Neural progenitor cell (in vitro differentiated cells): ENCODE measurements at places on chromosomes 4 and X. TPM values are rescaled to one million over a fixed set of nuclear protein-coding genes. Genes with fewer than 3 reads are reported as not detected.

The ZMAT1 gene
- 3.1 and 5.7 TPM in 2 replicates for total RNA-seq

The MAP7D2 gene
- total RNA-seq = 2.0 and 2.6 TPM in 2 replicates

The NUP62CL gene
- 9.8 and 16.9 TPM in 2 replicates for total RNA-seq

The SMIM10L2A gene
- 1.9 and 5.9 TPM in 2 replicates for total RNA-seq

The FAM133A gene
- total RNA-seq = 1.2 and 2.2 TPM in 2 replicates

The EGFL6 gene
- 0.19 and 1.2 TPM in 2 replicates for total RNA-seq

The GPC4 gene
- total RNA-seq = 17.7 and 23.6 TPM in 2 replicates

- H3K27ac ChIP-seq = no peak overlapping the region
- no peaks in the 10 kb centered on the region for H3K4me1 ChIP-seq
- H3K27me3 ChIP-seq = no peaks in the 10 kb centered on the region
- no peak overlapping the region for H3K4me3 ChIP-seq
- no peaks in the 10 kb centered on the region for H3K36me3 ChIP-seq
- no peak for DNase-seq
These were observed 1197.4 kb upstream of the ADGRL3 start for GRCh38 chr4:60002603-60003337.

- peak; percentile 74 for DNase-seq
- H3K27ac ChIP-seq = no peak overlapping the region
- H3K27me3 ChIP-seq = no peaks in the 10 kb centered on the region
These were observed 61.7 kb downstream of the SLIT2 start for GRCh38 chr4:20313237-20314030.

DNA sequence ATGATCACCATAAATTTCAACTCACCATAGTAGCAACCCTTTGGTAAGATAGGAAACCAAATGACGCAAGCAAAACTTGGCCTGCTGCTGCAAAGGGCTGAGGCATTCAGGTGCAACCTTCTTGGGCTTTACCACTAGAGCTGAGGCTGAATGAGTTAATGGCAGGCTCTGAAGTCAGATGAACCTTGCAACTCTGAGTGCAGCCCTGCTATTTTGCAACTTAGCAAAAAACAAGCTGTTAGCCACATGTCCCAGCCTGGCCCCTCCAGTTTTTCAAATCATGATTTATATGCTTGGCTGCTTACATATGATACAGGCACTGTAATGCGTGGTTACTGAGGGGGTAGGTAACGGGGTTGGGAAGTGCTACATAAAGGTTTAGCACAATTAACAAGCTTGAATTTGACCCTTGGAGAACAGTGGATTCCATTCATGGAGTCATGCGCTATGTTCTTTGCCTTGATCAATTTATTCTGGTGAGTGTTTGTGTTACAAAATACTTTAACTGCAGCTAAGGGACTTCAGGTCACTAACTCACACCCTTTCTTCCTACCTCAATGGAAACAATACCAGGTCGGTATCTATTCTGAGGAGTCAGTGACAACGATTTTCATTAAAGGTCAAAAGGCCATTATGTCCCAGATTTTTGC, 80.5 kb upstream of the PPARGC1A start:
- no peaks in the 10 kb centered on the region for H3K27me3 ChIP-seq
- H3K4me1 ChIP-seq = no peaks in the 10 kb centered on the region
- no peaks in the 10 kb centered on the region for H3K36me3 ChIP-seq
- no peak overlapping the region for H3K27ac ChIP-seq
- H3K4me3 ChIP-seq = no peak overlapping the region
- DNase-seq = no peak

DNA sequence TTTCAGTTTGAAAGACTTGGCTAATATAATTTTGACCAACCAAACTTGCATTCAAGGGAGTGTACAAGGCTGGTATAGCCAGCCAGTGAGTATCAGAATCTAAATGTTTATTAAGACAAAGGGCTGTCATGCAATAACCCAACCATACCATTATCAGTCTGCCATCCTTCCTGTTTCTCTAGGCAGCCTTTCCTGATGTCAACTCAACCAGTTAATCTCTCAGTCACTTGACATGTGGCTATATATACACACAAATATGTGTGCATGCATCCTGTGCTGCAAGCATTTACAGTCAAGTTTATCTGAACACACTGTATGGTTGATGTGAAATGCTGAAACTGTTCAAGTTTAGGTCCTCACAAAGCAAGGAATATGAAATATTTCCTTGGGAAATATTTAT, 17.2 kb downstream of the BTK start:
- no peak overlapping the region for H3K27ac ChIP-seq
- no peaks in the 10 kb centered on the region for H3K36me3 ChIP-seq
- H3K27me3 ChIP-seq = no peaks in the 10 kb centered on the region
- no peaks in the 10 kb centered on the region for H3K4me1 ChIP-seq
- no peak for DNase-seq

- no peak overlapping the region for H3K27ac ChIP-seq
- no peaks in the 10 kb centered on the region for H3K27me3 ChIP-seq
- peaks cover 10% of the 10 kb centered on the region for H3K4me1 ChIP-seq
- H3K4me3 ChIP-seq = no peak overlapping the region
These were observed 59.7 kb upstream of the WDR44 start for GRCh38 chrX:118286066-118286762.

GRCh38 chr4:48141048-48141447, 7.0 kb upstream of the TXK start:
- peaks cover 7% of the 10 kb centered on the region for H3K4me1 ChIP-seq
- H3K4me3 ChIP-seq = no peak overlapping the region
- H3K27ac ChIP-seq = no peak overlapping the region
- peak; percentile 54 for DNase-seq

- no peak overlapping the region for H3K27ac ChIP-seq
- peaks cover 27% of the 10 kb centered on the region for H3K4me1 ChIP-seq
- H3K27me3 ChIP-seq = no peaks in the 10 kb centered on the region
- no peaks in the 10 kb centered on the region for H3K36me3 ChIP-seq
These were observed 1668.7 kb upstream of the PCDH7 start for GRCh38 chr4:29051381-29051965.

DNA sequence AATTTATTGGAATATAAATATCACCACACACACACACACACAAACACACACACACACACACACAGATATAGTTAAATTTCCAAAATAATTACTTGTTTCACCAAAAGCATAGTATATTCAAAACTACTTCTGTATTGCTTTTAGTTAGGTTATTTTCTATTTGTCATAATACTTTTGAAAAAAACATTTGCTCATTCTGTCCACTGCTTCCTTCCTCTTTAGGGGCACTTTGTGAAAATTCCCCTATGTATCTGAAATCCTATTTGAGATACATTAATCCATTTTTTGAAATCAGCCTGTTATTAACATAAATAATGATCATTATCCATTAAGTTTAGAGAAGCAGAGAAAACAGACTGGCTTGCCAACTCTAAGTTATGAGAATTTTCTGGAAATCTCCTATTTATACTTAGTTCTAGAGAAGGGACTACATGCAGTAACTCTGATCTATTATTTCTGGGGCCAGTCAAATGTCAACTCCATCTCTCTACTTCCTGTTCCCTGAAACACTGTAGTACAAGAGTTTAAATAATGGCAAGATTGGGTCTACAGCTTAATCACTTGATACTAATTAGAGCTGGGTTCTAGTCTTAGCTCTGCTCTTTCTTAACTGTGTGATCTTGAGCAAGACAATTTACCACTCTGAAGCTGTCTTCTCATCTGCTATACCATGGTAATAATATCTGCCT, 54.4 kb upstream of the GPR174 start:
- H3K27ac ChIP-seq = no peak overlapping the region
- no peaks in the 10 kb centered on the region for H3K27me3 ChIP-seq
- H3K4me3 ChIP-seq = no peak overlapping the region
- DNase-seq = no peak
- no peaks in the 10 kb centered on the region for H3K4me1 ChIP-seq

GRCh38 chrX:103781062-103781402, 4.4 kb downstream of the PLP1 start:
- peak overlapping the region; percentile 80 for H3K27ac ChIP-seq
- H3K36me3 ChIP-seq = no peaks in the 10 kb centered on the region
- H3K4me1 ChIP-seq = peaks cover 85% of the 10 kb centered on the region
- H3K27me3 ChIP-seq = no peaks in the 10 kb centered on the region
- no peak overlapping the region for H3K4me3 ChIP-seq
- peak; percentile 60 for DNase-seq

DNA sequence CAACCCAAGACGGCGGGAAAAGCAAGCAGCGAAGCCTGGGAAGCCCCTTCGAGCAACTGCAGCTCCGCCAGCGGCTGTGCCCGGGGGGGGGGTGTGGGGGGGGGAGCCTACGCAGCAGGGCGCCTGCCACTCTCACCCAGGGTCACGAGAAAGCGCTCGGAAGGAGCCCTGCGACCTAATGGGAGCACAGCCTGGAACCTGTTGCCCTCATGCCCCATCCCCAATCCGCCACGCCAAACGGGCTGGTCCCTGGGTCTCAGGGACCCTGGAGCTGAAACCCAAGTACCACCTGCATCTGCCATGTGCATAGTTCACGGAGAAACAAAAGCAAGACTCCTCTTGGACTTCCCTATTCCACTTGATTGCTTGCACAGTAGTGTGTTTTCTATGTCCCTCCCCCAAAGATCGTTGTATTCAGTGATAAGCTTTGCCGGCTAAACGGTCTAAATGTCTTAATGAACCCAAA, 359 bp upstream of the GAB3 start:
- DNase-seq = no peak
- H3K27ac ChIP-seq = no peak overlapping the region
- H3K36me3 ChIP-seq = no peaks in the 10 kb centered on the region

GRCh38 chrX:155434906-155435743, 23.3 kb downstream of the F8A3 start:
- no peaks in the 10 kb centered on the region for H3K36me3 ChIP-seq
- H3K27me3 ChIP-seq = no peaks in the 10 kb centered on the region
- no peak overlapping the region for H3K4me3 ChIP-seq
- no peak for DNase-seq

DNA sequence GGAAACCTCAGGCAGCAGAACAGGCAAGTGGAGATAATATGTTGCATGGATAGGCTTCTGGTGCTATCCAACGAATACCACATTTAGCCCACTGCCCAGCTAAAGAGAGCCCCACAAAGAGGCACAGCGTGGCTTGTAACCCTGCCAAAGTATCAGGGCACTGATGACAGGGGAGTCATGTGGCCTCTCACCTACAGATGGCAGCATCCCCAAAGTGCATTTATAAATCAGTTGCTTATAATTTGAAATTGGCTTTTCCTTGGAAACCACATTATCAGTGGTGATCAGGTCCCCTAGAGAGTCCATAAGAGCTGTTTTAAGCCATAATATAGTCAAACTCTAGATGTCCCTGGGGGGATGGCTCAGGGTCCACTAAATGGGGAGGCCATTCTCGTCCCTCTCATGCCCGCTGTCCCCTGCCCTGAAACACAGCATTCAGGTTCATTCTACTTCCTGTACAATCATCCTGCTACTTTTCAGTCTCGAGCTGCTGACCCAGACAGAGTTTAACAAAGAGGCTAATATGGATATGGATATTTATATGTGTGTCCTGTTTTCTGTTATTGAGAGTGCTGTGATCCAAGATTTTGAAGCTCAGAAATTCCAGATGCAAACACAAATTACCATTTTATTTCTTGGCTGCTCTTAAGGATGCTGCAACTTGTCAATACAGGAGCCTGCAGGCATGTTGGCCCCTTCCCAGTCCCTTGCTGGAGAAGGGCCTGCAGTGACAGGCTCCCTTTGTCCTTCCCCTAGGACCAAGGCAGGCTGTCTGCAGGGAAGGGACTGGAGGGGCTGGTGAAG, 28.5 kb downstream of the SRPX start:
- peak; percentile 28 for DNase-seq
- no peaks in the 10 kb centered on the region for H3K4me1 ChIP-seq
- no peak overlapping the region for H3K4me3 ChIP-seq
- H3K36me3 ChIP-seq = no peaks in the 10 kb centered on the region
- H3K27me3 ChIP-seq = no peaks in the 10 kb centered on the region

GRCh38 chr4:40669504-40669903, 39.8 kb upstream of the RBM47 start:
- no peaks in the 10 kb centered on the region for H3K36me3 ChIP-seq
- H3K4me1 ChIP-seq = peaks cover 25% of the 10 kb centered on the region
- H3K4me3 ChIP-seq = no peak overlapping the region
- no peak overlapping the region for H3K27ac ChIP-seq
- no peak for DNase-seq

- no peak overlapping the region for H3K27ac ChIP-seq
- H3K4me1 ChIP-seq = peaks cover 51% of the 10 kb centered on the region
- H3K27me3 ChIP-seq = no peaks in the 10 kb centered on the region
- DNase-seq = no peak
- no peaks in the 10 kb centered on the region for H3K36me3 ChIP-seq
These were observed 6.0 kb downstream of the GALNT7 start for GRCh38 chr4:173174594-173175012.

DNA sequence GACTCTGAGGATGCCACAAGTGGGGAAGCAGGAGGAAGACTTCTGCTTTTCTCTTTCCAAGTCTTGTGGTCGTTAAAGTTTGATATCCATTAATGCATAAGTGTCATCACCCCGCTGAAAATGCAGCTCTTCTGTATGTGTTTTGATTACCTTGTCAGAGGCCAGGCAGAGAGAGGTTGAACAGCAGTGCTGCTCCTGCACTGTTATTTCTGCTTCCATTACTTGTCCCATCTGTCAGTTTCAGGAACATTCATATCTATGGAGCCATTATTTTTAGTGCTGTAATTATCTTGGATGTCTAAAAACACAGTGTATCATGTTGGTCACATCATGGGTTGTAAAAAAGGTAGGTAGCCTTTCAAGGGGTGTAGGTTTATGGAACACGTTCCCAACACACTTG, 62.0 kb upstream of the ESX1 start:
- H3K27ac ChIP-seq = no peak overlapping the region
- no peak for DNase-seq
- no peaks in the 10 kb centered on the region for H3K36me3 ChIP-seq
- H3K4me1 ChIP-seq = no peaks in the 10 kb centered on the region
- H3K27me3 ChIP-seq = no peaks in the 10 kb centered on the region
- no peak overlapping the region for H3K4me3 ChIP-seq

- H3K4me3 ChIP-seq = no peak overlapping the region
- peaks cover 4% of the 10 kb centered on the region for H3K36me3 ChIP-seq
- H3K27ac ChIP-seq = no peak overlapping the region
- DNase-seq = no peak
- H3K4me1 ChIP-seq = no peaks in the 10 kb centered on the region
- H3K27me3 ChIP-seq = no peaks in the 10 kb centered on the region
These were observed 72.5 kb downstream of the UBE2K start for GRCh38 chr4:39770471-39770870.

GRCh38 chr4:119080721-119081541, 54.7 kb upstream of the MYOZ2 start:
- no peak for DNase-seq
- H3K4me3 ChIP-seq = no peak overlapping the region
- peak overlapping the region; percentile 49 for H3K27ac ChIP-seq
